ENCODE measurements at places on chromosomes 7 and 10. TPM values are rescaled to one million over a fixed set of nuclear protein-coding genes. Genes with fewer than 3 reads are reported as not detected.

- no peaks in the 10 kb centered on the region for H3K36me3 ChIP-seq
- no peak overlapping the region for H3K4me3 ChIP-seq
- no peaks in the 10 kb centered on the region for H3K27me3 ChIP-seq
- DNase-seq = no peak
- no peak overlapping the region for H3K27ac ChIP-seq
These were observed 38.6 kb upstream of the TRIM8 start for GRCh38 chr10:102605712-102606111.

GRCh38 chr10:1213252-1214070 lies 157.3 kb downstream of the WDR37 start:
- DNase-seq = no peak
- no peaks in the 10 kb centered on the region for H3K4me1 ChIP-seq

GRCh38 chr7:34453150-34453549 lies 204.9 kb upstream of the NPSR1 start:
- no peak for DNase-seq
- no peaks in the 10 kb centered on the region for H3K4me1 ChIP-seq
- H3K27me3 ChIP-seq = no peaks in the 10 kb centered on the region
- H3K4me3 ChIP-seq = no peak overlapping the region
- no peaks in the 10 kb centered on the region for H3K36me3 ChIP-seq

- no peak overlapping the region for H3K27ac ChIP-seq
- no peak overlapping the region for H3K4me3 ChIP-seq
- no peaks in the 10 kb centered on the region for H3K36me3 ChIP-seq
- no peaks in the 10 kb centered on the region for H3K27me3 ChIP-seq
- no peaks in the 10 kb centered on the region for H3K4me1 ChIP-seq
- no peak for DNase-seq
These were observed 269.5 kb downstream of the TRIL start for GRCh38 chr7:28688651-28689050.

- H3K27me3 ChIP-seq = no peaks in the 10 kb centered on the region
- no peak overlapping the region for H3K27ac ChIP-seq
- no peak overlapping the region for H3K4me3 ChIP-seq
- H3K4me1 ChIP-seq = no peaks in the 10 kb centered on the region
These were observed 23.8 kb upstream of the FBXW4 start for GRCh38 chr10:101718690-101719275.

- H3K27me3 ChIP-seq = no peaks in the 10 kb centered on the region
- no peak overlapping the region for H3K4me3 ChIP-seq
- no peaks in the 10 kb centered on the region for H3K4me1 ChIP-seq
- H3K27ac ChIP-seq = no peak overlapping the region
These were observed 11.4 kb upstream of the KCP start for GRCh38 chr7:128921866-128922440.

DNA sequence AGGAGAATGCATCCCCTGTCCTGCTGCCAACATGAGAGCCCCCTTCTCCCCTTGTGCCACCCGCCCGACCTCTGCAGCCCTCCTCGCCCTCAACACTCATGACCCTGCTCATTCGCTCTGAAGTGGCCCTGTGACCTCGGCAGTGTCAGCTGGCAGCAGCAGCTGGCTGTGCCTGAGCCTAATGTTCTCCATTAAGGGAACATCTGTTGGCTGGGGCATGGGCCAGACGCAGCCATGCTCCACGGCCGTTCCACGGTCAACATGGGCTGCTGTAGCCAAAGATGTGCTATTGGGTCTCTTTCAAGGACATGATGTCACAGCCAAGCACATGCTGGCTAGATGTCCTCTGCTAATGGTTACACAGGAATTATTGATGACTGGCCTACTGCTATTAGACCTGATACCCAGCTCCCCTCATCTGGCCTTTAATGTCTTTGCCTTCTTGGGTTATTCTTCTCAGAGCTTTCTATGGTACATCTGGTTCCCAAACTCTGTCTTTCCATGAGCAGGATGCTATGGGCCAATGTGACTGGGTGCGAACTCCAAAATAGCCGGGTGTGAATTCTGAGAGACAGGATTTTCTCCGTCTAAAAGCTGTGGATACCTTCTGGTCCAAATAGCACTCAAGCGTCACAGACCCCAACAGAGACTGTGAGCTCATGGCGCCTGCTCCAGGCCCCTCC lies 22.4 kb downstream of the ADCYAP1R1 start:
- H3K27ac ChIP-seq = no peak overlapping the region
- H3K4me3 ChIP-seq = no peak overlapping the region
- no peaks in the 10 kb centered on the region for H3K4me1 ChIP-seq

DNA sequence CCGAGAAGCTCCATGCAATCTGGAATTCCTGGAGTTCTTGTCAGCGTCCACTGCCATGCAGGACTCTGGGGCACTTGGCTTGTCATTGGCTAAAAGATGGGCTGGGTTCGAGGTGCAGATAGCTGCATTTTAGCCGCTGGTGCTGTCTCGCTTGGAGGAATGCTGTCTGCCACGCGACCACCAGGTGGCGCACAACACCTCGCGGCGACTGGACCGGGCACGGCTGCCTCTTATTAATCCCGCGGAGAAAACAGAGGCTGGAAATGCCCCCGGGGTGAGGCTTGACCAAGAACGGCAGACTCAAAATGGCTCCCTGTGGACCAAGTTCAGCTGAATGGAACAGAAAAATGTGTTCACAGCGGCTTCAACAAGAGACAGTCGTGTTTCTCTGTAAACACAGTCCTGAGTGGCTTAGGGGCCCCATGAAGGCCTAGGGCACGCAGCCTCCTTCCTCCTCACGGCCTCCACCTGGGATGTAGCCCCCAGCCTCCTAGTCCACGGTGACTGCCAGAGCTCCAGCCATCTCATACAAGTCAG lies 46.2 kb downstream of the AOC1 start:
- H3K27me3 ChIP-seq = no peaks in the 10 kb centered on the region
- no peaks in the 10 kb centered on the region for H3K36me3 ChIP-seq
- H3K27ac ChIP-seq = no peak overlapping the region
- no peaks in the 10 kb centered on the region for H3K4me1 ChIP-seq
- H3K4me3 ChIP-seq = no peak overlapping the region

Gene TRIL
- polyA plus RNA-seq = 0.19 TPM

Gene FIGNL1
- 4.1 TPM for polyA plus RNA-seq

Gene SPAM1
- polyA plus RNA-seq = not detected

DNA sequence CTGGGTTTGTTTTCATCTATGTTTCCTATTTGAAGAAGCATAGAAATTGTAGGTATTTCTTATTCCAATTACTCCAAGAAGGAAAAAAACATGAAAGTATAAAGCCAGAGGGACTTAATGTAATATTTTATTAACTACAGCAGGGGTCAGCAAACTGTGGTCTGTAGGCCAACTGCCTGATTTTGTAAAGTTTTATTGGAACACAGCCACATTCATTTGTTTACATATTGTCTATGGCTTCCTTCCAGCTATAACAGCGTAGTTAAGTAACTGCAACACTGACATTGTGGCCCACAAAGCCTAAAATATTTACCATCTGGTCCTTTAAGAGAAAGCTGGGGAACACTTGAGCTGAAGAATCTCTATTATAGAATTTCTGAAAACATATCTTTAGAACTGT lies 306.2 kb downstream of the BICC1 start:
- H3K4me1 ChIP-seq = peaks cover 25% of the 10 kb centered on the region
- no peak overlapping the region for H3K27ac ChIP-seq
- peaks cover 4% of the 10 kb centered on the region for H3K36me3 ChIP-seq
- no peak overlapping the region for H3K4me3 ChIP-seq
- no peaks in the 10 kb centered on the region for H3K27me3 ChIP-seq

Gene SLC16A9
- 1.6 TPM for polyA plus RNA-seq

Data from pancreas (tissue), 10 donors.